Activated naive CD8-positive, alpha-beta T cell treated with anti-CD3 and anti-CD28 coated beads, Interleukin-2, amount 10 ng/mL, durations not matched to agents 7 days and 5 days (primary cell): ENCODE measurements at places on chromosomes 4 and X. TPM values are rescaled to one million over a fixed set of nuclear protein-coding genes. Genes with fewer than 3 reads are reported as not detected.

IL2 gene
- total RNA-seq, result 1.4 TPM

RHOXF2B gene
- not detected for total RNA-seq

RHOXF1 gene
- not detected for total RNA-seq

NEXMIF gene
- total RNA-seq, result 1.3 TPM

COL4A6 gene
- total RNA-seq, result not detected

DRP2 gene
- total RNA-seq, result 0.91 TPM

ADH1A gene
- total RNA-seq, result not detected

PDCL2 gene
- total RNA-seq, result not detected

FGF5 gene
- total RNA-seq, result not detected

NEUROG2 gene
- total RNA-seq, result not detected

SSX3 gene
- total RNA-seq, result not detected

SULT1E1 gene
- not detected for total RNA-seq

SCML1 gene
- 6.6 TPM for total RNA-seq

FGG gene
- total RNA-seq, result not detected

PRPS2 gene
- total RNA-seq, result 74.0 TPM

NIPAL1 gene
- 0.97 TPM for total RNA-seq

TMEM33 gene
- 45.5 TPM for total RNA-seq

TMEM31 gene
- total RNA-seq, result not detected

AR gene
- not detected for total RNA-seq

PAGE2 gene
- not detected for total RNA-seq

CYLC1 gene
- total RNA-seq, result not detected

ADH7 gene
- not detected for total RNA-seq

RPA4 gene
- total RNA-seq, result 0.94 TPM

ARX gene
- total RNA-seq, result not detected

HSD17B11 gene
- 48.0 TPM for total RNA-seq

ASB12 gene
- total RNA-seq, result not detected

CCDC120 gene
- total RNA-seq, result 9.0 TPM

SPANXD gene
- total RNA-seq, result not detected

MAGEA1 gene
- not detected for total RNA-seq

CXCL3 gene
- total RNA-seq, result not detected

SSX1 gene
- not detected for total RNA-seq
